ENCODE measurements at places on chromosomes 16 and 17. TPM values are rescaled to one million over a fixed set of nuclear protein-coding genes. Genes with fewer than 3 reads are reported as not detected.

Gene UTS2R
- not detected for total RNA-seq

Gene SLC5A10
- total RNA-seq: 0.38 TPM

Gene TNK1
- total RNA-seq: 5.6 TPM

Gene NPIPB8
- not detected for total RNA-seq

Gene LGALS9B
- total RNA-seq: not detected

Gene NR1D1
- 73.8 TPM for total RNA-seq

Gene TRPV2
- 18.4 TPM for total RNA-seq

Gene RND2
- total RNA-seq: 6.0 TPM

Gene CD300A
- total RNA-seq: 1.4 TPM

Gene PIMREG
- not detected for total RNA-seq

Gene TK1
- total RNA-seq: 0.48 TPM

Gene WNT9B
- not detected for total RNA-seq

Gene TMEM238L
- not detected for total RNA-seq

DNA sequence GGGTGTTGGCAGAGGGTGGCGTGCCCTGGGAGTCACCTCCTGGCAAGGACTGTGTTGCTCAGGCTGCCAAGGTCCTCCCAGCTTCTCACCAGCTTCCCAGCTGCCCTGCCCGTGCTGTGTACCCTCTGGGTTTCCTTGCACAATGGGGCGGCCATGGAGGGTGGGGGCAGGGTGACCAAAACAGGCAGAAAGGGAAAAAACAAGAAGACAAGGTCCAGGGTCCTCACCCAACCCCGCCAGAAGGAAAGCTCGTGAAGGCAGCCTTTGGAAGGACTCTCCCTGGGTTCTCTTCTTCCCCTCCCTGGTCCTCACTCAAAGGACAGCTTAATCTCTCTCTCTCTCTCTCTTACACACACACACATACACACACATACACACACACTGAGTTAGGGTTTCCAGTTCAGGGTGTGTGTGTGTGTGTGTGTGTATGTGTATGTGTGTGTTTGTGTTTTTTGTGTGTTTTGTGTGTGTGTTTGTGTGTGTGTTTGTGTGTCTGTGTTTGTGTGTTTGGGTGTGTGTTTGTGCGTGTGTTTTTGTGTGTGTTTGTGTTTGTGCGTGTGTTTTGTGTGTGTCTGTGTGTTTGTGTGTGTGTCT lies 2.0 kb downstream of the SLC13A5 start:
- H3K4me3 ChIP-seq: no peak overlapping the region
- H3K27me3 ChIP-seq: no peaks in the 10 kb centered on the region
- no peak overlapping the region for H3K27ac ChIP-seq
- H3K36me3 ChIP-seq: no peaks in the 10 kb centered on the region

GRCh38 chr17:48497103-48497502 lies 33.7 kb downstream of the HOXB1 start:
- H3K4me1 ChIP-seq: peaks cover 3% of the 10 kb centered on the region
- no peaks in the 10 kb centered on the region for H3K36me3 ChIP-seq

GRCh38 chr17:30341703-30342249 lies 7.9 kb upstream of the TMIGD1 start:
- H3K4me1 ChIP-seq: peaks cover 2% of the 10 kb centered on the region

GRCh38 chr16:79484237-79484636 lies 116.3 kb downstream of the MAF start:
- H3K4me1 ChIP-seq: no peaks in the 10 kb centered on the region
- no peaks in the 10 kb centered on the region for H3K27me3 ChIP-seq
- no peak for DNase-seq
- H3K27ac ChIP-seq: no peak overlapping the region

GRCh38 chr16:89861648-89862047 lies 11.7 kb upstream of the TCF25 start:
- no peak overlapping the region for H3K4me3 ChIP-seq
- H3K4me1 ChIP-seq: no peaks in the 10 kb centered on the region

DNA sequence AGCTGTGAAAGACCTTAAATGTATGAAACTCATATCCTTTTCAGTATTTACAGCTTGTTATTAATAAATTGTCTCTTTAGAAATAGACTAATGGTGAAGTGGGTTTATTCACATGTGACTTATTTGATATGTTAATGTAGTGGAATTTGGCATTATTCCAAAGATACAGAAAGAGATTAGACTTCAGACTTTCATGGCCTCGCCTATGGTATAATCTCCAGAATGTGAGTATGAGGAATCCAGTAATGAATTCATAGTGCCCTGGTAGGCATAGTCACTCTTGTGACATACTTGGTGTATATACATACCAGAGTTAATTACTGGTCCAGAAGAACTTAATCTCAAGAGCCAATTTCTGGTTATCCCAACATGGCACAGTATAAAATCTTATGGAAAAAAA lies 72.7 kb downstream of the OMG start:
- no peaks in the 10 kb centered on the region for H3K27me3 ChIP-seq
- H3K4me1 ChIP-seq: no peaks in the 10 kb centered on the region
- H3K4me3 ChIP-seq: no peak overlapping the region
- no peaks in the 10 kb centered on the region for H3K36me3 ChIP-seq
- no peak for DNase-seq
- no peak overlapping the region for H3K27ac ChIP-seq

DNA sequence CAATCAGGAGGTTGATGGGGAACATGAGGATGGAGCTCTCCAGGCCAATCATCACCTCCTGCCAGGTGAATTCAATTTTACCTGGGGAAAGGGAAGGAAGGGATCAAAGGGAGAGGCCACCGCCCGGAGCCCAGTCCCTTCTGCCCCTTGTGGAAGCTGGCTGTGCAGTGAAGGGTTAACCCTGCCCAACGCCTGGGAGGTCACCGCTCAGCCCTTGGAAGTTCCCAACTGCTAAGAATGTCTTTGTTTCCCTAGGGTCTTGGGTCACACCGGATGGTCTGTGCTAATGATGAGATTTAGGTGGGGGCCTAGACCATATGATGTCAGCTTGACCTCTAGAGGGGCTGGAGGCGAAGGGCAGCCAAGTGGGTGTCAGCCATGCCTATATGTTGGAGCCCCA lies 52.1 kb upstream of the GCSH start:
- H3K4me3 ChIP-seq: no peak overlapping the region
- no peak overlapping the region for H3K27ac ChIP-seq
- H3K36me3 ChIP-seq: no peaks in the 10 kb centered on the region
- no peaks in the 10 kb centered on the region for H3K27me3 ChIP-seq
- no peak for DNase-seq
- no peaks in the 10 kb centered on the region for H3K4me1 ChIP-seq

DNA sequence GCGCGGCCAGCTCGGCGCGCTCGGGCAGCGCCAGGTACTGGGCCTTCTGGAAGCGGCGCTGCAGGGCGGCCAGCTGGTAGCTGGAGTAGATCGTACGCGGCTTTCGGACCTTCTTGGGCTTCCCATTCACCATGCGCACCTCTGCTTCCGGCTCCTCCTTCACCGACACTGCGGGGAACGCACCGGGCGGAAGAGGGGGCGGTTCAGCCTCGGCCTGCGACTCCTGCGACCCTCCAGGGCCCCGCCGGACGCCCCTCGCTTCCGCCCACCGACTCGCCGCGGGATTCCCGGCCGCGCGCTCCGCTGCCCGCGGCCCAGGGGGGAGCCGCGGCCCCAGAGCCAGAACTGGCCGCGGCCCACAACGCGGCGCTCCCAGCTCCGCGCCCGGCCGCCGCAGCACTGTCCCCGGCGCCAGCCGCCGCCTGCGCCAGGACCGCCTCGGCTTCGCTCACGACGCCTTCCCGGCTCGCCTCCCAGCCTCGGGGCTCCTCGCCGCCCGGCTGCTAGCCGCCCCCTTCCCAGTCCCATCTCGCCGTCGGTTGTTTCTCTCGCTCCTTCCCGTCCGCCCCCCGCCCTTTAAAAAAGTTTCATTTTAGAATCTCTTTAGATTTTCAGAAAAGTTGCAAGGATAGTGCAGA lies 1.5 kb downstream of the DLX3 start:
- H3K4me3 ChIP-seq: peak overlapping the region; percentile 27
- no peak for DNase-seq
- no peaks in the 10 kb centered on the region for H3K36me3 ChIP-seq
- H3K27me3 ChIP-seq: peaks cover 3% of the 10 kb centered on the region

GRCh38 chr16:2773188-2773968 lies 3.7 kb downstream of the ELOB start:
- no peaks in the 10 kb centered on the region for H3K27me3 ChIP-seq
- H3K27ac ChIP-seq: no peak overlapping the region
- H3K4me3 ChIP-seq: no peak overlapping the region
- H3K36me3 ChIP-seq: no peaks in the 10 kb centered on the region

DNA sequence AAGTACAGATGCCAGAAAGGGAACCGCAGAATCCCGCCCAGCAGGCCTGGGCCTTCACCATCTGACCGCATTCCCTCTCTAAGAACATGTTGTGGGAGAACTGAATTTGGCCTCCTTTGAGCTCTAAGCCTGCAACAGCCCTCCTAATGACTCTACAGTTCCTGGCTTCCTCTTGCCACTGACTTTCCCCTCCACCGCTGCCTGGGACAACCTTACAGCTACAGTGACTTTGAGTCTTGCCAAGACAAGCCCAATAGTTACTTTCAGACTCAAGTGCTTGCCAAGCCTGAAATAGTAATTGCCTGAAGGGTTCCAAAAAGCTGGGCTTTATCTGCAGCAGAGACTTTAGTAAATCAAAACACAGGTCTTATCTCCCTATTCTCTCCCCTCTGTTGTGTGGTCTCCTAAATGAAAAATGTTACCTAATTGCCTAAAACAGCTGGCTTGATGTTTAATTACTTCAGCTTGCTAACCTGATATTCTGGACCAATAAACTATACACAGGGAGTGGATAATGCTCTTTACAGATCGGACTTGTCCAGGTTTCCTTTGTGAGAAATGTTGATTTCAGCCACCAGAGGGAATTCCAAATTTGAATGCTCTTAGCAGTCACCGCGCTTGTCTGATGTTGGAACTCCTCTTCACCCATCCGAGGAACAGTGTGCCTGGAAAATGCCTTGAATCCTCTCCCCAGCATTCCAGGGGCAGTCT lies 85.1 kb upstream of the TBX2 start:
- H3K27ac ChIP-seq: peak overlapping the region; percentile 62
- H3K27me3 ChIP-seq: no peaks in the 10 kb centered on the region
- peaks cover 15% of the 10 kb centered on the region for H3K4me1 ChIP-seq
- no peak overlapping the region for H3K4me3 ChIP-seq
- peak; percentile 66 for DNase-seq

DNA sequence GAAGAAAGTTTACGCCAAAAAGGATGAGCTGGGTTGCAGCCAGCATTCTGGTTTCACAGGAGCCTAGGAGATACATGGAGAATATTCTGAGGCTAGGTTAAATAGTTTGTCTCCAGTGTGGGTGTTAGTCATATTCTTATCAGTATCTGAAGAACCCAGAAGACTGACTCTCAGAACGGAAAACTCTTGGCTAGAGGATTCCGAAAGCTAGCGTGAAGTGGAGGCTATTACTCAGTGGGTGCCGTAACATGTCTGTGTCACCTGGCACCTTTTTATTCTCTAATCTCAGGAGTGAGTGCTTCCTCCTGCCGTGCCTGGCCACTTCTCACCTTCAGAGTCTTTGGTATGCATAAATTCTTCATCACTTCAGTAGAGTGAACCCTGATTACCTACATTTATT lies 199.5 kb downstream of the WWOX start:
- H3K4me1 ChIP-seq: peaks cover 4% of the 10 kb centered on the region
- no peaks in the 10 kb centered on the region for H3K27me3 ChIP-seq
- DNase-seq: no peak
- no peak overlapping the region for H3K27ac ChIP-seq

GRCh38 chr16:75351183-75351582 lies 82.1 kb downstream of the CFDP1 start:
- H3K4me1 ChIP-seq: no peaks in the 10 kb centered on the region
- no peaks in the 10 kb centered on the region for H3K27me3 ChIP-seq
- H3K27ac ChIP-seq: no peak overlapping the region
- H3K4me3 ChIP-seq: no peak overlapping the region
- no peak for DNase-seq

- no peak overlapping the region for H3K4me3 ChIP-seq
- no peaks in the 10 kb centered on the region for H3K27me3 ChIP-seq
- H3K36me3 ChIP-seq: no peaks in the 10 kb centered on the region
- H3K27ac ChIP-seq: no peak overlapping the region
- DNase-seq: peak; percentile 78
Observed at GRCh38 chr16:46853713-46854443, 22.9 kb upstream of the C16orf87 start.

- no peaks in the 10 kb centered on the region for H3K36me3 ChIP-seq
- peaks cover 3% of the 10 kb centered on the region for H3K4me1 ChIP-seq
- DNase-seq: no peak
Observed at GRCh38 chr17:50618300-50618699, 16.4 kb upstream of the ABCC3 start.

- H3K4me3 ChIP-seq: peak overlapping the region; percentile 33
- H3K27ac ChIP-seq: no peak overlapping the region
- H3K36me3 ChIP-seq: no peaks in the 10 kb centered on the region
- peaks cover 12% of the 10 kb centered on the region for H3K4me1 ChIP-seq
- H3K27me3 ChIP-seq: peaks cover 4% of the 10 kb centered on the region
- peak; percentile 80 for DNase-seq
Observed at GRCh38 chr16:89922477-89922883, 662 bp upstream of the TUBB3 start.

DNA sequence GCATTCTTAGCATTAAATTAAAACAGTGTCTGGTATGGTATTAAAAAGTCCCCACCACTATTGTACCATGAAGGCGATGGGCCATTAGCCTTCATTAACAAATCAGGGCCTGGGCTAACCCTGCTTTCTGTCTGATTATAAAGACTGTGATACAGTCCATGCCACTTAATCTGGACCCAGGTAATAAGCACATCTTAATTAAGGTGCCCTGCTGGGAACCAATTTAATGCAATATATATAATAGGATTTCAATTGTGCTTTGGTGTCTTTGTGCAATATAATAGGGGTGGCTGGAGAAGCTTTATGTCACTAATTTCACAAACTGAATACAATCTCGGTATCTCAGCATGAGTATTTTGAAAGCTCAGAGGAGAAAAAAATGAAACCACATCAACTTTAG lies 64.4 kb upstream of the CDH8 start:
- no peaks in the 10 kb centered on the region for H3K36me3 ChIP-seq
- no peaks in the 10 kb centered on the region for H3K4me1 ChIP-seq
- no peak overlapping the region for H3K4me3 ChIP-seq
- H3K27me3 ChIP-seq: no peaks in the 10 kb centered on the region

- H3K27ac ChIP-seq: no peak overlapping the region
- H3K4me1 ChIP-seq: no peaks in the 10 kb centered on the region
- DNase-seq: no peak
- H3K4me3 ChIP-seq: no peak overlapping the region
Observed at GRCh38 chr17:61239327-61239726, 160.3 kb upstream of the TBX2 start.

GRCh38 chr16:12311877-12312276 lies 335.3 kb downstream of the SNX29 start:
- no peaks in the 10 kb centered on the region for H3K4me1 ChIP-seq
- H3K36me3 ChIP-seq: no peaks in the 10 kb centered on the region
- H3K27ac ChIP-seq: no peak overlapping the region
- no peak overlapping the region for H3K4me3 ChIP-seq
- DNase-seq: no peak

- no peak for DNase-seq
- no peaks in the 10 kb centered on the region for H3K4me1 ChIP-seq
- no peak overlapping the region for H3K4me3 ChIP-seq
- H3K27me3 ChIP-seq: no peaks in the 10 kb centered on the region
- H3K27ac ChIP-seq: no peak overlapping the region
Observed at GRCh38 chr17:60802377-60802776, 124.7 kb downstream of the BCAS3 start.
